Fibroblast of skin of right quadriceps (primary cell): ENCODE measurements at places on chromosomes 13 and 19.

- no peak for DNase-seq
These were observed 26.9 kb downstream of the MAU2 start for GRCh38 chr19:19347401-19348110.

DNA sequence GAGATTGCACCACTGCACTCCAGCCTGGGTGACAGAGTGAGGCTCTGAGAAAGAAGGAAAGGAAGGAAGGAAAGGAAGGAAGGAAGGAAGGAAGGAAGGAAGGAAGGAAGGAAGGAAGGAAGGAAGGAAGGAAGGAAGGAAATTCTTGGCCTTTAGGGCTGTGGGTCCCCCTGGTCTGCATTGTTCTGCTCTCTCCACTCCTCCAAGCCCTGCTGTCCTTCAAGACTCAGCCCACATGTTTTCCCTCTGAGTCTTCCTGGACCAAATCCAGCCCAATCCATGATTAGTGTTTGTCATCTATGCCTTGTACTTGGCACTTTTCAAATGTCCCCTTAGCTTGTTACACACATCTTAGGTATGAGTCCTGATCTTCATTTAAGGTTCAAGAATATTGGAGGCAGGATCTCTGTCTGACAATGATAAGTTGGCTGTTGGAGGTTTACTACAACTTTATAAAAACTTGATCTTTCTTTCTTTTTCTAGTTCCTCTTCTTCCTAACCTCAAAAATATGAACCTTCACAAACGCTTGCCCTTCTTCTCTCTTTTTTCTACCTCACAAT, 48.8 kb upstream of the INTS6 start:
- DNase-seq: peak; percentile 83

GRCh38 chr19:49855277-49855675, 4.3 kb downstream of the PTOV1 start:
- no peak for DNase-seq

DNA sequence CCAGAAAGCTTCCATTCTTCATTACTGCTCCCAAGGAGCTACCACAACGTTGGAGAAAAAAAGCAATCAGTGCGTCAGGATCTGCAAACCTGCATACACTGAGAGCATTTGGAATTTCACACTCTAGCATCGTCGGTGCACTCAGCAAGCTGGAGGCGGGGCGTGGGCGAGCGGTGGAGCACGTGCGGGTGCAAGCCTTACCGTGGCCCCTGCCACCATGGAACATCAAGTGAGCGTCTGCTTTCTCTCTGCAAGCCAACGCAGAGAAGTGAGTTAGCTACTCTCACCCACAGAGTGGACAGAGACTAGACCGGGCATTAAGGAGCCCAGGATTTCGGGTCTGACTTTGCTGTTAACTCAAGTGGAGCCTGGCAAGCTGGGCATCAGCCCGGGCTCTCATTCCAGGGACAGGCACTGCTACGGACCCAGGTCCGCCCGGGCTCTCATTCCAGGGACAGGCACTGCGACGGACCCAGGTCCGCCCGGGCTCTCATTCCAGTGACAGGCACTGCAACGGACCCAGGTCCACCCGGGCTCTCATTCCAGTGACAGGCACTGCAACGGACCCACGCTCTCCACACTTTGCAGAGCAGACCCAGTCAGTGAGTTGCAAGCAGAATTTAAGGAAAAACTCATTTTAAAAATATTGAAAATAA, 124.1 kb upstream of the SPACA7 start:
- no peak for DNase-seq

- DNase-seq: no peak
These were observed 9.2 kb downstream of the ZNF627 start for GRCh38 chr19:11606484-11606883.

- no peak for DNase-seq
These were observed 32.2 kb downstream of the MRPL57 start for GRCh38 chr13:21208652-21209154.

- DNase-seq: no peak
These were observed 80.4 kb downstream of the HSPH1 start for GRCh38 chr13:31081316-31081715.

- no peak for DNase-seq
These were observed 16.5 kb upstream of the CABP5 start for GRCh38 chr19:48060381-48060780.

DNA sequence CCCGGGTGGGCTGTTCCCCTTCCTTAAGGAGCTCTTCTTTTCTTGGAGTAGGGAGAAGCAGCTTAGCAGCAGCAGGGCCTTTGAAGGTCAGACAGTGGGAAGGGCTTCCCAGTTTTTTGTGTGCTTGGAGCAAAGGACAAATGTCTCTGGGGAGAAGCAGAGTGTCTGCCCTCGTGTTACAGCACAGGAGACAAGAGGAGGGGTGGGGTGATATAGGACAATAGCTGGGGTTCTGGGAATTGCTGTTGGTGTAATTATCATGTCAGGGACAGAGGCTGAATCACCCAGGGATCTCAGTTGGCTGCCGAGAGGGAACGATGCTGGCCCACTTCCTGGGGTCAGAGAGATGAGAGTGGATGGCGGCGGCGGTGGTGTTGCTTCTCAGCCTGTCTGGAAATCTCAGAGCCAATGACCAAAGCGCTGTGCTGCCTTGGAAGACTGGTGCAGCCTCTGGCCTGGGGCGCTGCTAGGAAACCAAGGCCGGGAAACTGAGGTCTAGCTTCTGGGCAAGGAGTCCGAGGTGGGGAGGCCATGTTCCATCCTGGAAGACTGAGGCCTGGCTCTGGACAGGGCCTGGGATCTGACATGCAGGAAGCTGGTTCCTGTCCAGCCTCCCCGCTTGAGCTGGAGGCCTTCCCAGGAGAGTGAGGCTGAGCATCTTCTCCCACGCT, 1.2 kb downstream of the INAFM1 start:
- peak; percentile 46 for DNase-seq

DNA sequence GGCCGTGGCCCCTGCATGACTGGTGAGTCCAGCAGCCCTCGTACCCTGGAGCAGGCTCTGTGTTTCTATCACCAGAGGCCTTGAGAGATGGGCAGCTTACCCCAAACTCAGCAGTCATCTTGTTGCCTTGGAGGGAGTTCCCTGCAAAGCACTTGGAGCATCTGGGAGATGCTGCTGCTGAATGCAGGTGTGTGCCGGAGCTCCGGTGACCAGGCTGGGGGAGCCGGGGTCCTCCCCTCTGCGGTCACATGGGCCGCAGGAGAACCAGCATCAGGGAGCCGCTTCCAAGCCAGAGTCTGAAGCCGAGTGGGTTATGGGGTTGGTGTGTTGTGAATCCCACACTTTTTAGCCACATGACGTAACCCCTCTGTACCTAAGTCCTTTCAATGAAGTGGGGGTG, 82.8 kb downstream of the TEX29 start:
- DNase-seq: no peak

DNA sequence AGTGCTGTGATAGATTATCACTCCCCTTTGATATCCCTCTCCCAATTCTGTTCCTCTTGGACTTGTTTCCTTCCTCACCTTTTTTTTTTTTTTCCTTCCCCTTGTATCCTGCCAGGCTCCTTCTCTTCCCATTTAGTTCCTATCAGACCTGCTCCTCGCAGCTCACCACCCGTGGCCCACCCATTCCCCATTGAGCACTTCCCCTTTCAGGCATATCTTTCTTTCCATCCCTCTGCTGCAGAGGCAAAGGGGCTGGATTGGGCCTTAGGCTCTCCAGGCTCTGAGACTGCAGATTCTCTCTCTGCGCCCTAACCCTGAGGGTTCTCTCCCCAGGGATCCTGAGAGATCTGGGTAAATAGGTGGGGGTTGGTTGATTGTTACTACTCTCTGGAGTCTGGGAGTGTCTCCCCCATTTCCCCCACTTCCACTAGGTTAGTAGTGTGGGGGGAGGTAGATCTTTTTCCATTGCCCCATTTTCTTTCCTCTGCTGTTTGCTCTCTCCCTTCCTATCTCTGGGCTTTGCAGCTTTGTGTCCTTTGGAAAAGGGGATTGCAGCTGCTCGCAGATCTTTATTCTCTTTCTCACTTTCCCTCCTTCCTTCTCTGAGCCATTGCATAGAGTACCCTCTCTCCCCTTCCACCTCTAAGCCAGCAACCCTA, 2.3 kb downstream of the ARHGAP35 start:
- no peak for DNase-seq
